ENCODE measurements at places on chromosomes 2 and 18.

GRCh38 chr18:59109375-59109774 is 30.3 kb upstream of the SEC11C start:
- DNase-seq = peak; percentile 43

DNA sequence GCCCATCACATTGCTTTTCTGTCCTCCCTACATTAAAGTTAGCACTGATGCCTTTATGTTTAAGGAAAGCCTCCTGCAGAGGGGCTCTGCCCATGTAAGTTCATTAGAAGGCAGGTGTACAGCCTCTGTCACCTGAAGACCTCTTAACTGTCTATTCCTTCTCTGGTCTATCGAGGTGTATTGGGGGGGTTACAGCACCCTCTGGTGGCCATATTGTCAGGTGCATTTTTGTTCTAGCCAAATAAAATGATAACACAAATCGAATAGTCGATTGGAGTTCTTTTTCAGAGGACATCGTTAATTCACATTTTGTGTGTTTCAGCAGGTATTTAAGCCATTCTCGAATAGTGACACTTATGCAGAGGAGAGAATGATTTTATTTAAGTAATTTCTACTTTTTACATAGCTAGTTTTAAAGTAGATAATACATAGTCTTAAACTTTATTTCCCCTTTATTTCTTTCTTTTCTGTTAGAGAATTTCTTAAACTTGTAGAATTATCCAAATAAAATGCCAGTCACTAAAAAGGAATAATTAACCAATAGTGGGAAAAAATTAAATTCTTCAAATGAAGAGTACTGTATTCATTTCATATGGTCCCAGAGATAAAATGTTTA is 136.8 kb downstream of the NEDD4L start:
- DNase-seq = peak; percentile 33

DNA sequence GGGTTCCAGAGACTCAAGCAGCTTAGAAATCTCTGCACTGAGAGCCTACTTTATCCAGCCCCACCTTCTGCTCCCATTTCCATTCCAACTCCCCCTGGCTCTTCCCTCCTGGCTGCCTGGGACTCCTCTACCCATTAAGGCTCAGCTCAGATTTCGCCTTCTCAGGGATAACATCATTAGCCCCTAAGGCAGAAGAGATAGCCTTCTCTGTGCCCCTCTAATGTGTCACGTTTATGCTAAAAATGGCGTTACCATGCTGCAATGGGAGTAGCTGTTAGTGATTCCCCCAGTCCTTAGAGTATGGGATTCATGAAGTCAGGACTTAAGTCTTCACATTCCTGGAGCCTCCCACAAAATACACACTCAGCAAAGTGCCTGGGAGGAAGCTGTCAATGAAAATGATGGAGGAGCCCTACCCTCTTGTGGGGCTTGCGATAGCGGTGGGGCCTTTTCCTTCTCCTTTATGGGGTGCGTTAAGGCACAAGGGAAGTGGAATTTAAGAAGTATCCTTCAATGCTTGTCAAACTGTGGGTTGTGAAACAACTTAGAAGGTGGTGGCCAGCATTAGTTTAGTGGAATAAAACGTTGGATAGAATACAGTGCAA is 144.7 kb upstream of the COPS8 start:
- DNase-seq = peak; percentile 16

GRCh38 chr2:38532366-38532765 is 70.4 kb downstream of the HNRNPLL start:
- DNase-seq = no peak

- DNase-seq = no peak
Observed at GRCh38 chr2:6214471-6214870, 522.3 kb downstream of the SOX11 start.

- DNase-seq = no peak
Observed at GRCh38 chr2:47452761-47453160, 49.8 kb downstream of the MSH2 start.

GRCh38 chr2:224668123-224668909 is 47.8 kb downstream of the CCDC195 start:
- no peak for DNase-seq

GRCh38 chr2:25190536-25190935 is 22.2 kb upstream of the POMC start:
- DNase-seq = no peak

DNA sequence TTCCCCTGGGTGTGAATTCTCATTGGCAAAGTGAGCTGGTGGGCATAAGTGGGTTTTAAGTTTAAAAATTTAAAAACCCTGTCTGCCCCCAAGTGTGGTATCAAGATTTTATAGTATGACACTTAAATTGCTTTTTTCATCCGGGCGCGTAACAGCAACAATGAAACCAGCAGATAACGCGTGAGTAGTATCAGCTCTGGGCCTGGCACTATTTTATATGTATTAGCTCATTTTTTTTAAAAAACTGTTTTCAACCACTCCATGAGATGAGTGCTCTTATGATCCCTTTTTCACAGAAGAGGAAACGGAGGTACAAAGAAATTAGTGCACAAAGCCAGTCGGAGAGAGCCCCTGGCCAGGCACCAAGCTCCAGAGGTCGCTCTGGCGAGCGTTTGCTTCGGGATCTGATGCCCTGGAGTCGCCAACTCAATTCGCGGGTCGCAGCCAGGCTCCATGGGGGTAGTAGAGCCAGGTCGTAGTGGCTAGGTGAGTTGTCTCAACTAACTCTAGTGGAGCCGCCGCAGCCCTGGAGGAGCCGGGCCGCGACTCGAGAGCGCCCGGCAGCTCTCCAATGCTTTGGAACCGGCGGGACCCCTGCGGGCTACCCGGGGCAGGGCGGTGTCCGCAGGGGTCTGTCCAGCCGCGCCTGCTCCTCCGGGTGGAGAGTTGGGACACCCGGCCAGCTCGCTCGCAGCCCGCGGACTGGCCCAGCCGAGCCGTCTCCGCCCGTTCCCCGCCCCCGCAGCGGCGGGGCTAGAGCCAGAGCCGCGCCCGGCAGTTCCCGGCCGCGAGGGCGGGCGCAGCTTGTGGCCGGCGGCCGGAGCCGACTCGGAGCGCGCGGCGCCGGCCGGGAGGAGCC is at the start of gene IL1R1:
IL1R1 (plus strand) TSS at position 777 of the 859 bp plus-strand sequence. CDS start 14,979 bp downstream, outside the sequence.
- peak; percentile 74 for DNase-seq

DNA sequence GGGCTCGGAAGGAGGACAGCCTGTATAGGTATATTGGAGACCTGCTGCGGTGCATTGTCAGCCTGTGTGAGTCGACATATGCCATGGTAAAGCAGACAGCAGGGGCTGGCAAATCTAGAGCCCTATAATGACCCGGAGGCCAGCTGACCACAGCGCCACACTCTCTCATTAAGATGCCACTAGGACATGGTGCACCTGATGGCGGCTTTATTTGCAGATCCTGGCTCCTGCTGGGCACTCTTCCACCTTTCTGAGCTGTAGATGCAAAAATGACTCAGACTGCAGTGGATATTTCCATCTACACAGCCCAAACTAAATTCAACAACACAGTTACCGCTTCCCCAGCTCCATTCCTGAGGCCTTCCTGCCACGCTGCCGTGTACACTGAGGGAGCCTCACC is 389.9 kb downstream of the TNS1 start:
- no peak for DNase-seq

DNA sequence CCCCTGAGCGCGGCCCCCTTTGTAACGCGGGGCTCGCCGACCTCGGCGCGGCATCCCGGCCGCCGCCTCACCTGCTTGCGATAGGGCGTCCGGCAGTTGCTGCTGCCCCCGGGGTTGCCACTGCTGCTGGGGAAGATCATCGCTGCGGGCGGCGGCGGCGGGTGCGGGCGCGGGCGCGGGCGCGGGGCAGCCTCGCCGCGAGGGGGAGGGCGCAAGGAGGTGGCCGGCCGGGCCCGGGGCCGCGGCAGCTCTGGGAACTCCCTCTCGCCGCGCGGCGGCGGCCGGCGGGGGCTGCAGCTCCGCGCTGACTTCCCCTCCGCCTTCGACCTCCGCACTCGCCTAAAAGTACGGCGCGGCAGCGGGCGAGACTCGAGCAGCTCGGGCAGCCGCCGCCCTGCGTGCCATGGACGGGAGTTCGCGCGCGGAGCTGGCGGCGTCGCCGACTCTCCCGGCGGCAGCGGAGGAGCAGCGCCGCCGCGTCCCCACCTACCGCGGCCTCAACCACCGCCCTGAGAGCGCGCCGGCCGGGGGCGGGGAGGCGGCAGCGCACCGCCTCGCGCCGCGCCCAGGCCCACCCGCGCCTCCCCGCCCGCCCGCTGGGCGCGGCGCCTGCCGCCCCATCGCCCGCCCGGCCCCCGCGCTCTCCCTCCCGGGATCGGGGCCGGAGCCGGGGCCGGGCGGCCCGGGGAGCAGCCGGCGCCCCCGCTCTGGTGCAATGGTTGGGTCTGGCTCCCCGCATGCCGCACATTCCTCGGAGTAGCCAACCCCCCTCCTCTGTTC is 86.0 kb downstream of the RBMS1 start:
- DNase-seq = peak; percentile 84

GRCh38 chr2:215635788-215636139 is 199.9 kb upstream of the FN1 start:
- peak; percentile 40 for DNase-seq

DNA sequence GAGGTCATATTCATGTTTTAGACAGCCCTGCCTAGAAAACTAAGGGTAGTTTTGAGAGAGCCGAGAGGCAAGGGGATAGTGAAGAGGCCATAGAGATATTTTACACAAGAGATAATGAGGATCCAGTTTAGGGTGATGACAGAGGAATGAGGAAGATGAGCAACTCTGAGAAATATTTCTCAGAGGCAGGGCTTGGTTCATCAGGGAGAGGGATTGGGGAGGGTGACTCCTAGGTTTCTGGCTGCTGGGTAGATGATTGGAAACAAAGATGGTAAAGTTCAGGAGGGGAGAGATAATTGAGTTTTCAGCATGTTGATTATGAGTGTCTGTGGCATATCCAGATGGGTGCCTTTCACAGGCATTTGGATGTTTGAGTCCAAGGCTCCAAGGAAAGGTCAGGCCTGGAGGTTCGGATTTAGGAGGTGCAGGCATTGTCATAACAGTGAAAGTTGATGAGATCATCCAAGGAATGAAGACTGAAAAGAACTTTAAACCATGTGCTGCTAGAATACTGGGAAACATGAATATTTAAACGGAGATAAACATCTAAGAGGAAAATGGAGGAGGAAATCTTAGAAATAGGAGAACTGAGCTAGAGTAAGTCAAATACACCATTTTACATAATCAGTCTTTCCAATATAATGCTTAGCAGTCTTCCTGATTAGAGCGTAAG is 7.4 kb downstream of the MYL12B start:
- peak; percentile 54 for DNase-seq

DNA sequence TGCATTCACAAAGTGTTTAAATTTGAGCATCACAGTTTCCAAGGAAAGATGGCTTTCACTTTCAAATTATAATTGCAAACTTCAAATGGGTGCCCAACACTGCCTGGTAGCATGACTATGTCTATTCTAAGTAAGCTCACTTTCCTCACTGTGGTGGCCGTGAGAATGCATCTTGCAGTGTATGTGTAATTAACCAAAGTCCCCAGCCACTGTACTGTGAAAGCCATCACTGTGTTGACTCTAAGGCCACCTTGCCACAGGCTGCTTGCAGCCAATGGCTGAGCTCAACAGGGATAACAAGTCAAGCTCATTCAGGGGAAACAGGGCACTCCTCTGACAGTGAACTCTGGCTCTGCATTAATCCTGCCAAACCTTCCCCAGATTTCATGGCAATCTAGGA is 43.3 kb upstream of the LGALSL start:
- no peak for DNase-seq

DNA sequence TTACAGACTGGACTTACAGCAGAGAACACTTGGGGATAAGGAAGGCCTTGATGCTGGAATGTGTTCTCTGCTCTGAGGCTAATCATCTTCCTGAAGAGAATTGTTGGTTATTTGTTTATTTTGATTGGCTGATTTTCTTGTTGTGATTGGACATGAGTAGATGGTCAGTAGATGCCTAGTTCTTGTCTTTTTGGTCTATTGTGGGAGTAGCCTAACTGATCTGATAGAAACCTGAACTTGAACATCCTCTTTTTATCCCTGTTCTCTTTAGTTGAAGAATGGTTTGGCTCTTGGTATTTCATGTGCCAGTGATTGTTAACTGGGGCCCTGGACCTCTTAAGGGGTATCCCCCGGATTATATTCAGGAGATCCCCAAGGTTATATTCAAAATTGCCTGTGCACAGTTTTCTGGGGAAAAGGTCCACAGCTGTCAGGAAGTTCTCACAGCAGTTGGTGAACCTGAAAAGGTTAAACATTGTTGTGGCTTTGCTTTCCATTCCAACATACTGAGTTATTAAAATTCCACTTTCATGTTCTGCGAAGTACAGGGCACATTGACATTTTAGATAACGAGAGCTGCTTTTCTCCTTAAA is 13.6 kb downstream of the TWSG1 start:
- peak; percentile 27 for DNase-seq

DNA sequence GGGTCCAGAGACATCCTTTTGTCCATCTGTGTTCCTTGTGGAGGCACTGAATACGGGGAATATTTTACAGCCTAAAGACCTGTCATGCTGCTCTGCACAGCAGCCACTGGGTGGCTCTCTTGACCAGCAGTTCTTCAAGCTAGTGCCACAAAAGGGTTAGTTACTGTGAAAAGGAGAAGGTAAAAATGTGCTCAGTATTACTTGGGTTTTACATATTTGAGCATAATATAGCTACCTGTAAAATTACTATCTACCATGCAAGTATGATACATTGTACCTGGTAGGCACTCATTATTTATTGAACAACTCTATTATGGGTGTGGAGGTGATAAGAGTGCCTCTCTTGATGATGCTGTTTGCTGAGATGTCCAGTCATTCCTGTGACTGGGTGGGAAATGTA is 23.6 kb downstream of the FZD5 start:
- DNase-seq = peak; percentile 67

GRCh38 chr2:190882856-190883582 is 2.4 kb downstream of the GLS start:
- DNase-seq = no peak

GRCh38 chr18:38221476-38222100 is 656.0 kb upstream of the CELF4 start:
- no peak for DNase-seq

- peak; percentile 93 for DNase-seq
Observed at GRCh38 chr2:234996069-234996940, 44.5 kb downstream of the SH3BP4 start.

GRCh38 chr18:45844938-45845337 is 19.5 kb downstream of the SIGLEC15 start:
- no peak for DNase-seq

DNA sequence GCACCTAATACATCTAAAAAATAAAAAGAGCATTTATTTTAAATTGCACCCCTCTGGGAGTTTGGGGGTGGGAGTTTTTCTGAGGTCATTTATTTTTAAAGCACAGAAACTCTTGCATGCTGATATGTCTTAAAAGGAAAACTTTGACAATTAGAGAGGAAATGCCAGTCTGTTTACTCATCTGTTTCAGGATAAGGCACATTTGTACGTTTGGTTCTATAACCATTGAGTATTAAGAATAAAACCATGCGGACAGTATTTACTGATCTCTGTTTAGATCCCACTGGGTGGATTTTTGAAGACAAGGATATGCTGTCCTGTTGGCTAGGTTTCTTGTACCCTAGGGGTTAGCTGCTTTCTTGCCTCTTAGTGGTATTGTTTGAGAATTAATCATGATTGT is 122.9 kb downstream of the TANC1 start:
- peak; percentile 75 for DNase-seq

- no peak for DNase-seq
Observed at GRCh38 chr18:75053028-75053629, 155.8 kb downstream of the PTGR3 start.

- no peak for DNase-seq
Observed at GRCh38 chr18:36527740-36528455, 230.4 kb downstream of the FHOD3 start.

GRCh38 chr2:23719716-23720115 is 207.2 kb downstream of the ATAD2B start:
- no peak for DNase-seq
